ENCODE measurements at places on chromosomes 3 and 15. TPM values are rescaled to one million over a fixed set of nuclear protein-coding genes. Genes with fewer than 3 reads are reported as not detected.

The ITPKA gene
- total RNA-seq: 15.0 TPM

The B3GNT5 gene
- 21.6 TPM for total RNA-seq

The ROPN1 gene
- total RNA-seq: 0.21 TPM

The FEZF2 gene
- total RNA-seq: not detected

The CFAP91 gene
- not detected for total RNA-seq

The CRYGS gene
- total RNA-seq: 0.13 TPM

The MASP1 gene
- not detected for total RNA-seq

The TBL1XR1 gene
- total RNA-seq: 158 TPM

The GPR27 gene
- total RNA-seq: not detected

The PPARG gene
- total RNA-seq: 2.6 TPM

The POLQ gene
- total RNA-seq: 17.3 TPM

The SPESP1 gene
- total RNA-seq: not detected

The PLSCR5 gene
- total RNA-seq: not detected

The IGDCC3 gene
- 0.19 TPM for total RNA-seq

The MYD88 gene
- total RNA-seq: 0.03 TPM

The PLEKHO2 gene
- total RNA-seq: 13.3 TPM

- DNase-seq: no peak
These were observed 90.6 kb upstream of the SPATA12 start for GRCh38 chr3:56969851-56970250.

- peak; percentile 3 for DNase-seq
These were observed 83.5 kb upstream of the FHIT start for GRCh38 chr3:61334783-61335182.

- DNase-seq: no peak
These were observed 36.2 kb downstream of the GLB1 start for GRCh38 chr3:33060609-33061337.

- DNase-seq: no peak
These were observed 351.3 kb downstream of the FOXP1 start for GRCh38 chr3:71232175-71232679.

- DNase-seq: no peak
These were observed 615.6 kb upstream of the ADAMTS9 start for GRCh38 chr3:65303431-65303830.

DNA sequence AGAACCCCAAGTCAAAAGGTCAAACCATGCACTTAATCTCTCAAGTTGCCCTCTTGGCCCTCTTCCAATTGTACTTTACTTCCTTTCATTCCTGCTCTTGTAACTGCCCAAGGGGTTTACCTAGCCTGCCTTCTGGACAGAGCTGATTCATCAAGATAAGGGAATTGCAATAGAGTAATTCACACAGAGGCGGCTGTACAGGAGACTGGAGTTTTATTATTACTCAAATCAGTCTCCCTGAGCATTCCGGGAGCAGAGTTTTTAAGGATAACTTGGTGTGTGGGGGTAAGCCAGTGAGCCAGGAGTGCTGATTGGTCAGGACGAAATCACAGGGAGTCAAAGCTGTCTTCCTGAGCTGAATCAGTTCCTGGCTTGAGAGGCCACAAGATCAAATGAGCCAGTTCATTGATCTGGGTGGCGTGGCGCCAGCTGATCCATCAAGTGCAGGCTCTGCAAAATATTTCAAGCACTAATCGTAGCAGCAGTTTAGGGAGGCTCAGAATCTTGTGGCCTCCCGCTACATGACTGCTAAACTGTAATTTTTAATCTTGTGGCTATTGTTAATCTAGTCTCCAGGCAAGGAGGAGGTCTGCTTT lies 590.0 kb downstream of the EPHA3 start:
- DNase-seq: peak; percentile 48

- DNase-seq: peak; percentile 41
These were observed 613.0 kb downstream of the CADM2 start for GRCh38 chr3:85571835-85572234.

DNA sequence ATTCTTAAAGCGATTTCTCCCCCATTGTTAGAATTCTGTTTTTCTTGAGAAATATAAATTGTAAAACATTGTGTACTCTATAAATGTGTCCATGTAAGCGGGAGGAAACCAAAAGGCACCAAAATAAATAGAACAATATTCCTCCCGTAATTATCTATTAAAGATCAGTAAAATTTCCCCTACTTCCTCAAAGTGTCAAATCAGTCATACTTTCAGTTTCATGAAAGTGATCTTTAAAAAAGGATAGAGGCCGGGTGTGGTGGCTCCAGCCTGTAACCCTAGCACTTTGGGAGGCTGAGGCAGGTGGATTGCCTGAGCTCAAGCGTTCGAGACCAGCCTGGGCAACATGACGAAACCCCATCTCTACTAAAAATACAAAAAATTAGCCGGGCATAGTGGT lies 278.9 kb downstream of the MECOM start:
- DNase-seq: no peak

DNA sequence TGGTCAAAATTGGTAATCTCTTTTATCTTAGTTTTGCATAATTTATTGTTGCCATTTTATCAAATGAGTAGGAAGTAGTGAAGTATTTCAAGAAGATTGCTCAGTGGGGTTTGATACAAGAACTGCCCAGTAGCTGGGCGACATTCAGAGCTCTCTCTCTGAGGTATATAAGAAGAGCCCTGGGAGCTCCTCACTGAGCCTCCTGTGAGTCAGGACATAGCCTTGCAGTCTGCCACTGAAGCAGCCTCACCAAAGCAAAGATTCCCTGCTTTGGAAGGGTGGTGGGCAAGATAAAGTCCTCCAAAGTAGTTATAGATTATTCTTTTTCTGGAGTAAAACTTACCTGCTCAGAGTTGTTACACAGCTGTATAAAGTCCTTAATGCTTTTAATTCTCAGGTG lies 26.1 kb downstream of the SKIL start:
- peak; percentile 39 for DNase-seq

DNA sequence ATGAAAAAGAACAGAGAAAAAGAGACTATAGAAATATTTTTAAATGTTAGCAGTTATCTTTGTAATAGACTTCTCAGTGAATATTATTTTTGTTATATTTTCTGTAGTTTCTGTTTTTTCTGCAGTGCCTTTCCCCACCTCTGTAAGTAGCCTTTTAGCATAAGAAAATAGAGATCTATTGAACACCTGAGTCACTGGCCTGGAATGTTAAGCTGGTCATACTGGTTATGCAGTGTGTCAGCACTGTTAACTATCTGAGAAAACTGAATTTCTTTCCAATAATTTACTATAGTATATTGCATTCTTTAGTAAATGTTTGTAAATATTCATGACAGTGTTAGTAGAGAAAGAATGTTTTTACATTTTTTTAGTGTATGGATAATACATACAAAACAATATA lies 79.8 kb downstream of the NECTIN3 start:
- peak; percentile 67 for DNase-seq

DNA sequence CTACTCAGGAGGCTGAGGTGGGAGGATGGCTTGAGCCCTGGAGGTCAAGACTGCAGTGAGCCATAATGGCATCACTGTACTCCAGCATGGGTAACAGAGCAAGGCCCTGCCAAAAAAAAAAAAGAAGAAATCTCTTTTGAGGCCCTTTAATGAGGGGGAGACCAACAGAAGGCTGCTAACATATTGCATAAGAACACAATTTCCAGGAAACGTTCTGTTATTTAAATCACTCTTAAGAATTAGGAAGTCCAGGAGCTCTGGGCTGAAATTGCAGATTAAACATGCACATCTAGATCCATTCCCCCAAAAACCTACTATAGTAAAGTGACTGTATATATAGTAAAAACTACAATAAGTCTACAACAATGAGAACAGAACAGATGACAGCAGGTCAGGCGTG lies 16.1 kb upstream of the BLM start:
- DNase-seq: no peak

- no peak for DNase-seq
These were observed 222.1 kb downstream of the FAM43A start for GRCh38 chr3:194907811-194908210.

GRCh38 chr15:72770673-72771328 lies 12.8 kb downstream of the ADPGK start:
- DNase-seq: no peak

- DNase-seq: no peak
These were observed 750.4 kb upstream of the NR2F2 start for GRCh38 chr15:95580121-95580520.

DNA sequence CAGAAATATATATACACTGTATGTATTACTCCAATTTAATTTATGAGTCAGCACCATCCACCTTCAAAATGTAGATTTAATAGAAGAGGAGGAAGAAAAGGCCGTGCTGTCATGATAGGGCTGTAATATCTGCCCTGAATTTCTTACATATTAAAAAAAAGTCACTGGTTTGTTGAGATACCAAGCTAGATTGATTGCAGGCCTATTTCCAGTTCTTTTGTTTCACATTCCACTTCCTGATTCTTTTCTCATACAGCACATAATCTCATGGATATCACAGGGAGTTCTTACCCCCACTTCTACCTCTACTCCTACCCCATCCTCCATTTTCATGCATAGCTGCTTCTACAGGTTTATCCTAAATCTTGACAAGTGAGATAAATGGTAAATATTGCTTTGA lies 290.3 kb downstream of the ZBTB20 start:
- no peak for DNase-seq

GRCh38 chr3:183378951-183379350 lies 49.5 kb downstream of the MCF2L2 start:
- DNase-seq: no peak

DNA sequence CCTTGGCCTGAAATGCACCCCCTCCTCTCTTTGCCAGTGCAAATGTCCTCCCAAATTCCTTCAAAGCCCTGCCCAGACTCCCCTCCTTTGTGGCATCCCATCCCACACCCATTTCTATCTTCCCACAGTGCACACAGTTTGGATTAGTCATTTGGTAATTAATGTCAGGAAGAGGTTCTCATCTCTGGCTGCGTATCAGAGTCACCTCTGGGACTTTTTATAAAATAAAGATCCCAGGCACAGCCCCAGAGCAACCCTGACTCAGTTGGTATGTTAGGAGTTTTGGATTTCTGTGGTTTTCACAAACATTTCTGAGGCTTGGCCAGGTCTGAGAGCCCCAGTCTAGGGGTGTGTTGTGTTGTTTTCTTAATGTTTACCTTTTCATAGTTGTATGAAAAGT lies 41.6 kb downstream of the C3orf20 start:
- DNase-seq: no peak

DNA sequence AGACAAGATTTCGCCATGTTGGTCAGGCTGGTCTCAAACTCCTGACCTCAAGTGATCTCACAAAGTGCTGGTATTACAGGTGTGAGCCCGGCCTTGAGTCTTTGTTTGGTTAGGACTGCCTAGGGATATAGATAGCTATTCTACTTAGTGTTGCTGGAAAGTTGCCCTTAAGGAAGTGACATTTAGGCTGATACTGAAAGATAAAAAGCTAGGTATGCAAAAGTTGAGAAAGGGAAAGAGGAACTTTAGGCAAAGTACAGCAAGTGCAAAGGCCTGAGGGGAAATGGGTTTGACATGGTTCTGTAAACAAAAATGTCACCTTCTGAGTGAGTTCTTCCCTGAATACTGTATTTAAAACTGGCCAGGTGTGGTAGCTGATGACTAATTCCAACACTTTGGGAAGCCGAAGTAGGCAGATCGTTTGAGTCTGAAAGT lies 111.5 kb downstream of the ZNF609 start:
- DNase-seq: no peak

DNA sequence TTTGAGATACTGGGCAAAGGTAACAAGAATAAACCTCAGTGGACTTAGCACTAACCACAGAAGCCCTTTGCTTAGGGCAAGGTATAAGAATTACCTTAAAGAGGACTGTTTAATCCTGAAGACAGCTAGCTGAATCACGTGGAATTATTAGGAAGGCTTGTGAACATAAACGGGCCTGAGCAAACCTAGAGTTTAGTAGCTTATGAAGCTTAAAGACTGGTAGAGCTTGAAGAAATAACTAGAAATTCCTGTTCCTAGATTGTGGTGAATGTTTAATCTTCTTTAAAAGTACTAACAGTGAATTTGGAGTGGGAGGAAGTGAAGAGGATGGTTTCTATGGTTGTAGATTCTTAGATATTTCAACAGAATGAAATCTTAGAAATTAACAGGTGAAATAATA lies 428.9 kb upstream of the THRB start:
- DNase-seq: no peak

GRCh38 chr3:45559560-45560118 lies 34.9 kb upstream of the LIMD1 start:
- DNase-seq: no peak

- no peak for DNase-seq
These were observed 42.0 kb downstream of the FRMD4B start for GRCh38 chr3:69343875-69344274.

DNA sequence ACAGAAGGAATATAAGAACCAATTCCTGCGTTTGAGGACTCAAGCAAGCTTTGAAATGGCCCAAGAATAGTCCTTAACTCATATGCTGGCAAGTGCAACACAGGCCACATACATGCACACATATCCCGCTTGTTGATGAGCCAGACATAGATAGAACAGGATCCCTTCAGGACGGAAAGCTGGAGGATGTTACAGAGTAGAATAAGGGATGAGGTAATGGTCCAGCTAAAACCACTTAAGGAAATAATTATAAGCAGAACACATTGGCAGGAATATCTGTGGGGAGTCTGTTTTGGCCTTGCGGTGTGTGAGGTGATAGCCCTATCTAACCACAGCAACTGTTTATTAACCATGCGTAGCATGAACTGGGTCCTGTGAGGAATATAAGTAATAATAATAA lies 25.0 kb downstream of the SCG3 start:
- no peak for DNase-seq

GRCh38 chr15:35442742-35443141 lies 103.2 kb downstream of the DPH6 start:
- no peak for DNase-seq

DNA sequence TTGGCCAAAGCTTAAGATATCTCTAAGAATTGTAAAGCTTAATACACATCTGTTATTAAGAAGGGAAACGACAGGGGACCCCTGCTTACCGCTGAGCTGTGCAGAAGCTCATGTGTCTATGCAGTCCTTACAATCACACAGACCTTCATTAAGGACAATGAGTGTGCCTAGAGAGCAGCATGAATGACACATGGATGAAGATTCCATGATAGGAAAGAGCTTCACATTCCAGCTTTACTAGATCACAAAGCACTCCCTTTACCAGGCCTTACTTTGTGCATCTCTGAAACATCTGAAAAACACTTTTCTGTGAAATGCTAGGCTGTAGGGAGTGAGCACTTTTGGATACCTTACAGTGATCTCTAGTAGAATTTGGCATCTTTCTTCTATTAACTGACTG lies 32.0 kb downstream of the RNF168 start:
- DNase-seq: peak; percentile 20

DNA sequence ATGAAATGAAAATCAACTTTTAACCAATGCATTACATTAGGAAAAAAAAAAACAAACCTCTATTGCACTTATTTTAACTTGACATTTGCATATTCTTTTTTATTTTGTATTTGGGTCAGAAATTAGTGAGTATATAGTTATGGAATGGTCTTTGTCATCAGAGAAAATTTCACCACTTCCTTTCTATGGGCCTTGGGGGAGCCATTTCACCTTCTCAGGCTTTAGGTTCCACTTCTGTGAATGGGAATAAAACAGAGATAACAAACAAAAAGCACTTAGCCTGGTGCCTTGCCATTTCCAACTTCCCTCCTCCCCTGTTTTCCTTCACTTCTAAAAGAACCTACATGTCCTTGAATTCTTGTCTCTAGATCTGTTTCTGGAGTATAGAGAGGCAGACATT lies 168.0 kb upstream of the STT3B start:
- peak; percentile 61 for DNase-seq

GRCh38 chr3:51591231-51591630 lies 52.7 kb downstream of the RAD54L2 start:
- no peak for DNase-seq

GRCh38 chr3:12532182-12532581 lies 13.1 kb downstream of the MKRN2OS start:
- no peak for DNase-seq
